ENCODE measurements at places on chromosomes 1 and 21.

DNA sequence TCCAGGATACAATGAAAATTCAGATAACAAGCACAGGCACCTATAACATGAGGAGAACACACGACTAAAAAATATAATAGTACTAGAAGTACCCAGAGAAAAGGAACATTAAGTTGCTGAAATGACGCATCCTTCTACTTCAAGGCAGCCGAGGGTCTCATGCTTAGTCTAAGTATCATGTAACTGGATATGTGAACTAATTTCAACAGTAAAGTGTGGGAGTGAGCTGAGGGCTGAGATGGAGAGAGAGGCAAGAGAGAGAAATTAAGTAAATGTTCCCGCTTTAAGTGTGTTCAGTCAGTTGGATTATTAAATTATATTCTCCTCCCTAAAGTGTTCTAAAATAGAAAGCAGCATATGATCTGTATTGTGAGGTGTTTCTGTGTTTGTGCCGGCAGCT lies 152.2 kb upstream of the KRTAP19-8 start:
- no peak for DNase-seq

GRCh38 chr1:62530516-62531154 lies 66.7 kb upstream of the ANGPTL3 start:
- DNase-seq: no peak

DNA sequence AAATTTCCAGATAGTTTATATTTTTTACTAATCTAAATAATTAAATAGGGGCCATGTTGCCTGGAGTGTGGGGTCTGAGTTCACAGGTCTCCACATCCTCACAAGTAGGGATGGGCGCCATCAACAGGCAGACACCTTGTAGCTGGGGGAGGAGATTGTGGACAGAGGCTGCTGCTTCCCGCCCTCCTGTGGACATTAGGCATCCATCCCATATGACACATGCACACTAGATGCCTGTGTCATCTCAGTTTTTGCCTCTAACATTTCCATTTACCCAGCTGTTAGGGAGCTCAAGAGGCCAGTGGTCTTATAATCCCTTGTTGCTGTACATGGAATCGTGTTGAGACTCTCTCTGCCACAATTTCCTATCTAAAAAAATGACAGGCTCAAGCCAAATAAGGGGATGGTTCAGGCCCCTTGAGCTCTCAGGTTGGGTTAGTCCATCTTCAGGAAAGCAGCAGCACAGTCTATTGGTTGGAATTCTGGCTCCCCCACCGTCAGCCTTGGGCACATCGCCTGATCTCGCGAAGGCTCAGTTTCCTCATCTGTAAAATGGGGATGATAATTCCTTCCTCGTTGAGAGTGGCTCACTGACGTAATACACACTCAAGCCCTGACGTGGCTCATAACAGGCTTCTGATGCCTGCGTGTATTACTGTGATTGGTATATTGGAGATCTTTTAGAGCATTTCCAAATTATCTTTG lies 13.6 kb downstream of the LHX4 start:
- DNase-seq: no peak

DNA sequence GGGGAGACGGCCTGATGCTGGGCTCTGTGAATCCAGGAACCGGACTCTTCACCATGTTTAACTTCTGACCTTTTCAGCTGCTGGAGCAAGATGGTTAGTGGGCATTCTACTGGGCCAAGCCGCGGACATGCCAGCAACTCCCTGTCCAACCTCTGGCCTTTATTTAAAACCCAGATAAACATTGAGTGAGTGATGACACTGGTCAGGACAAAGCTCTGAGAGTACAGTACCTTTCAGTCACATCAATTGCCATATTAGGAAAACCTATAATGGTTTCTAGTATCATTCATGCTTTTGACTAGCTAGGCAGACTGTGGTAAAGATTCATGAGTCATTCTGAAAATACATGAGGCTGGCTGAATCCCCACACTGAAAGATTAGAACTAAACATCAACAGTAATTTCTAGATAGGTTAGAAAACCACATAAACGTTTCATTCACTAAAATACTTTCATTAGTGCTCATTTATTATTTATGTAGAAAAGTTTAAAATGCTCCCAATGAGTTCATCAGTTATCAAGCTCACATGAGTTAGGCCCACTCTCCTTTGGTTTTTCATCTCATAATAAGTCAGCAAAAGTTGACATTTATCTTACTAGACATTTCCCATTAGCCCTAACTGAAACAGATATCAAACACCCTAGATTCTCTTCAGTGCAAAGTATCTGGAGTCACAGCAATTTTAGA lies 7.1 kb upstream of the ACTA1 start:
- DNase-seq: no peak

GRCh38 chr1:226989085-226989920 lies 49.2 kb downstream of the COQ8A start:
- DNase-seq: no peak

DNA sequence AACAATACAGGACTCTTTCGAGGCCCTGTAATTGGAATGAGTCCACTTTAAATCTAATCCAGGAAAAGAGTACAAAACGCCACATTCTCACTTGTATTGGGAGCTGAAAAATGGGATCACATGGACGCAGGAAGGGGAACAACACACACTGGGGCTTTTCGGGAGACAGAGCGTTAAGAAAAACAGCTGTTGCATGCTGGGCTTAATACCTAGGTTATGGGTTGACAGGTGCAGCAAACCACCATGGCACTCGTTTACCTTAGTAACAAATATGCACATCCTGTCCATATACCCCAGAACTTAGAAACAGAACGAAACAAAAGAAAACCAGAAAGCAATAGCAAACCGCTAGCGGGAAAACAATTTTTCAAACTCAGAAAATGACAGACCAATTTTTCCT lies 1532.7 kb upstream of the TPTE start:
- no peak for DNase-seq

- DNase-seq: no peak
Observed at GRCh38 chr1:18730321-18730720, 99.7 kb downstream of the PAX7 start.
